ENCODE measurements at places on chromosomes 2 and 18.

DNA sequence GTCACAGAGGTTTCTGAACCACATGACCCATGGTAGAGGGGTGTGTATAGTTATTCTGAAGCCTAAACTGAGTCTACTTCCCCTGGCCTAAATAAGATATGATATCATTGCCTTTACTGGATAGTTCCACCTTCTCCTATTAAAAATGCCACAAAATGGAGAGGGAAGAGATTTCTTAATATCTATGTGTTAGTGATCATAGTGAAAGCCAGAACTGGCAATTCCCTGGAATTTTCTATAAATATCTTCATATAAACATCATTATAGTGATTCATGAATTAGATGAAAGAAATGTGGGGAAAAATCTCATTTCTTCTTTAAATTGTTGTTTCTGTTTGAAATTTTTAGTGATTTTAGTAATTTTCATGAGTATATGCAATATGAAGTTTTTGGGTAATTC, 45.8 kb downstream of the TSHZ1 start:
- DNase-seq: no peak

DNA sequence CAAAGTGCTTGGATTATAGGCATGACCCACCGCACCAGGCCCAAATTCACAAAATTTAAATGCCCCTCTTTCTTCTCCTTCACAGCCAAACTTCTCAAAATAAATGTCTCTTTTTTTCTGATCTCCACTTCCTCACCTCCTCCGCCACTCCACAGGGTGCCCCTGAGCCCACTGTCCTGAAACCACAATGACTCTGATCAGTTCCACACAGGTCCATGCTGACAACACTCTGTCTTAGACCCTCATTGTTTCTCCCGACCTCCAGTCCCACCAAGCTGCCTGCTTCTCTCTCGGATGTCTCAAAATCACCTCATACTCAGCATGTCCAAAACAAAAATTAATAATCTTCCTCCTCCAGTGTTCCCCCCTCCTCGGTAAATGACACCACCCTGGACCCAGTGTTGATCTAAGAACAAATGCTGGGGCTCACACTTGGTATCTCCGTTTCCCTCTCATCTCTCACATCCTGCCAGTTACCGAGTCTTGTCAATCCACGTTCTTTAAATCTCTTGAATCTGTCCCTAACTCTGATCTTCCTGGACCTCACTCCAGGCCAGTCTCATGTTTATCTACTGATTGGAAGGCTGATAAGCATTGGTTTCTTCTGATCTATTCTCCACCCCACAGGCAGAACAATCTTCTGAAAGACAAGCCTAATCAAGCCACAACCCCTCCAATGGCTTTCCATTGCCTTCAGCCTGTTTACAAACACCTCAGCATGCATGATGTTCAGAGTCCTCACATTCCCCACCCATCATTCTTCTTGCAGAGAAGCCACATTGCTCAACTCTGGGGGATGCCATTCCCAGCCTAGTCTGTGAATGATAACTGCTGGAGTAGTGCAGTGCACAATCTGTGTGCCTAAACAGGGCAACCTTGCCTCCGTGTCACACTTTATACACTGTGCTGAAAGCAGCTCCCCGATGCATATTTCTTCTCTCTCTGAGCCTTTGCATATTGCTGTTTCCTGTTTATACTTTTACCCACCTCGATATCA, 12.4 kb upstream of the ANKRD44 start:
- no peak for DNase-seq

DNA sequence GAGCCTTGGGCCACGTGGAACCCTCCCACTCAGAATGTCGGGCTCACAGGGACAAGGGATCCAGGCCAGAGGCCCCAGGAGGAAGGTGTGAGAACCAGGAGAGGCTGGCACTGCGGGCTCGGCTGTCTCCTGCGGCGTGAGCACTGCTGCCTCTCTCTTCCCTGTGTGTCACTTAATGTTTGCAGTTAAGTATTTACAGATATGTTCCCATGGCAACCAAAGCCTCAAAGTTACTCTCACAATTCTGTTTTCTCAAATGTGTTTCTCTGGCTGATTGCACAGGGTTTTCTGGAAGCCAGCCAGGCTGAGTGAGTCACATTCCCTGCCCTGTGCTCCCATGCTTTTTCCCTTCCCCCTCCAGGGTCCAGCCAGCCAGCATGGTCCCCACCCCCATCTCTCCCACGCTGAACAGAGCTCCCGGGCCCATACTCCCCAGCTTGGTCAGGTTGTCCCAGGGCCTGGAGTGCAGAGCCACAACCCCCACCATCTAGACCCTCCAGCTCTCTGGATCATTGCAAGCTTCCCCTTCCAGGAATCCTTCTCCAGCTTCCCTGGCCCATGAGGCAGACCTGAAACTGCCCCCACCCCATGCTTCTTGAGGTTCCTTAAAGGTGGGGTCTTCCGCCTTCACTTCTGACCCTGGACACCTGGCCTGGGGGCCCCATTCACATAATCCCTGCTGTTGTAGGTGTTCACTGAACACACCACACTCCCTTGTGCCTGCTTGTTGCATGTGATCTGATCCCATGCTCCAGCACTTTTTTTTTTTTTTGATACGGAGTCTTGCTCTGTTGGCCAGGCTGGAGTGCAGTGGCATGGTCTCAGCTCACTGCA, 265.9 kb downstream of the CELF4 start:
- DNase-seq: peak; percentile 89

DNA sequence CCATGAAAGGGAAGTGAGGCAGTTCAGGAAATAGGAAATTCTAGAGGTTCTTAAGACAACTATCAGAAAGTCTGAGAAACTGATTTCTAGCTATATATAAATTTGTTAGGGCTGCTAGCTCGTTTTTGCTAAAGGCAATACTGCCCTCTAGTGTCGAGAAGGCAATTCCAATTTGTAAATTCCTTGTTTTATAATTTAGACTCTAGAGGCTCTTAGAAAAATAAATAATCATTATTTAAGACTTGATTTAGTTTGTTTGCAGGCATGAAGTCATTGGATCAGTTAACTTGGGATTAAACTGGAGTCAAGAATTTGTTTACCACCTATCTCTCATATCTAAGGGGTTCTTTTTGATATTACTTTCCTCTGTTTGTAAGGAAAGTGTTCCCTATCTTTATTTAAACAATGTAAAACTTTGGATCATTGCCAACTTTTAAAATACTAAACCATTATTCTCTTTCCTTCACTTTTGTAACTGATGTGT, 66.2 kb downstream of the ACVR2A start:
- peak; percentile 11 for DNase-seq

DNA sequence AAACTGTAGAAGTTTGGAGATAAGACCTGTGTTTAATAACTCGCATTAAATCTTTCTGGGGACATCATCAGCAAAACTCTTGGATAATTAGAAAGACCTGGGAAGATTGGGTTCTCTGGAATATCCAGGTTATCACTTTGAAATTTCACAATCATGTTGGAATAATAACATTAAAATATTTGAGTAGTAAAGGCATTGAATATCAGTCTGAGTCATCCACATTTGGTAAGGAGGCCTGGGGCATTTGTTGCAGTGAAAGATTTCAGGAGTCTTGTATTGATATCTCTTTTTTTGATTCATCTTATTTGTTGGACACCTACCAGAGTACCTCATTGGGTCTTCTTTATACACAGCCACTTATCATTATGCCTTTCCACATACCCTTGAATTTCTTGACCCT, 95.9 kb downstream of the EPB41L5 start:
- no peak for DNase-seq

DNA sequence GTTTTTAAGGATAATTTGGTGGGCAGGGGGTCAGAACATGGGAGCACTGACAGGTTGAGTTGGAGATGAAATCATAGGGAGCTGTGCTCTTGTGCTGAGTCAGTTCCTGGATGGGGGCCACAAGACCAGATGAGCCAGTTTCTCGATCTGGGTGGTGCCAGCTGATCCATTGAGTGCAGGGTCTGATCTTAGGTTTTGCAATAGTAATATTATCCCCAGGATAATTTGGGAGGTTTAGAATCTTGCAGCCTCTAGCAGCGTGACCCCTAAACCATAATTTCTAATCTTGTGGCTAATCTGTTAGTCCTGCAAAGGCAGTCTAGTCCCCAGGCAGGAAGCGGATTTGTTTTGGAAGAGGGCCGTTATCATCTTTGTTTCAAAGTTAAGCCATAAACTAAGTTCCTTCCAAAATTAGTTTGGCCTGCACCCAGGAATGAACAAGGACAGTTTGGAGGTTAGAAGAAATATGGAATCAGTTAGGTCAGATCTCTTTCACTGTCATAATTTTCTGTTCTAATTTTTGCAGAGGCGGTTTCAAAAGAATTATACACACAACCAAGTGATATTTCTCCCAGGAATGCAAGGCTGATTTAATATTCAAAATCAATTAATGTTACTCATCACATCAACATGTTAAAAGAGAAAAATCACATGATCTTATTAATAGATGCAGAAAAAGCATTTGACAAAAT, 23.0 kb downstream of the DBI start:
- DNase-seq: peak; percentile 11

DNA sequence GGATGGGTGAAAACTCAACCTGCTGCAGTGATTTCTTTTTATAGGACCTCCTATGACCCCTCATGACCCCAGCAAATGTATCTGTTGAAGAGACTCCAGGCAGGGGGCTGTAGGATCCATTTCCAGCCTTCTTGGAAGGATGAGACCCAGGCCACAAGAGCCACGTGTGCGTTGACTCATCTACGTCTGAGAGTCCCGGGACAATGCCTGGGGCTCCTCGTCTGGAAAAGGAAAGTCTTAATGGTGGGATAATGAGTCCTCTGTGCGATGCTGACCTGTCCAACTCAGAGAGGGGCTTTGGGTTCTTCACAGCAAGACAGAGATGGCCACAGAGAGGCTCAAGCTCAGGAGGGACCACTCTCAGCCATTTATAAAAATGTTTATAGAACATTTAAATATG, 80.8 kb downstream of the SMIM21 start:
- DNase-seq: no peak

DNA sequence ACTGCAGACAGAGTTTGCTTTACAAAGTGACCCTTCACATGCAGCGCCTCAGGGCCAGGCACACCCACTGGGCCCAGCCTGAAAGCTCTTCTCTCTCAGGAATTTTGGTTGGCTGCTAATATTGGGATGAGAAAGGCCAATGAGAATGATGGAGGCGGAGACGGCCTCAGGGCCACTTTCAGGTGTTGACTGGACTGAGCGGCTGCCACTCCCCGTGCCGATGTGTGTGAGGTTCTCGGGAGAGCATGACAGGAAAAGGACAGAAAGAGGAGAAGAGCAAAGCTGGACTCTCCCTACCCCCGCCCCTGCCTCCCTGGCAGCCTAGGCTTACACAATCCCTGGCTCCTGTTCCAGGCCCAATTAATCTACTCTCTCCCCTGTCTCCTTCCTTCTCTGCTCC, 155.7 kb downstream of the CELF4 start:
- DNase-seq: no peak

DNA sequence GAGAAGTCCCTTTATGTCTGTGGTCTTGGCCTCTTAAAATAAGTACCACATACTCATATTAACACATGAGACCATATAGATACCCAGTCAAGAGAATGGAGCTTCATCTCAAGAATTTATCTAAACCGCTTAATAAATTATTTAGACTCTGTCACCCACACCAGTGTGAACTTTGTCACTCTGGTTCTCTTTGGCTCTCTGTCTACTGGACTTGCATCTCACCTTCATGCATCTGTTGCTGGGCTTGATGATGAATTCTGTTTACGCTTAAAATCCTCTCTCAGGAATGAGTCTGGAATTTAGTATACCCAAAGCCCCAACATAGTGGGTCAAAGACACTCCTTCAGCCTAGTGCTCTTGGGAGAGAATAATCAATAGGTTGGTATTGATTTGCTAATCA, 73.9 kb downstream of the SETBP1 start:
- DNase-seq: no peak

GRCh38 chr2:207996848-207997247, 28.5 kb downstream of the PLEKHM3 start:
- DNase-seq: no peak

DNA sequence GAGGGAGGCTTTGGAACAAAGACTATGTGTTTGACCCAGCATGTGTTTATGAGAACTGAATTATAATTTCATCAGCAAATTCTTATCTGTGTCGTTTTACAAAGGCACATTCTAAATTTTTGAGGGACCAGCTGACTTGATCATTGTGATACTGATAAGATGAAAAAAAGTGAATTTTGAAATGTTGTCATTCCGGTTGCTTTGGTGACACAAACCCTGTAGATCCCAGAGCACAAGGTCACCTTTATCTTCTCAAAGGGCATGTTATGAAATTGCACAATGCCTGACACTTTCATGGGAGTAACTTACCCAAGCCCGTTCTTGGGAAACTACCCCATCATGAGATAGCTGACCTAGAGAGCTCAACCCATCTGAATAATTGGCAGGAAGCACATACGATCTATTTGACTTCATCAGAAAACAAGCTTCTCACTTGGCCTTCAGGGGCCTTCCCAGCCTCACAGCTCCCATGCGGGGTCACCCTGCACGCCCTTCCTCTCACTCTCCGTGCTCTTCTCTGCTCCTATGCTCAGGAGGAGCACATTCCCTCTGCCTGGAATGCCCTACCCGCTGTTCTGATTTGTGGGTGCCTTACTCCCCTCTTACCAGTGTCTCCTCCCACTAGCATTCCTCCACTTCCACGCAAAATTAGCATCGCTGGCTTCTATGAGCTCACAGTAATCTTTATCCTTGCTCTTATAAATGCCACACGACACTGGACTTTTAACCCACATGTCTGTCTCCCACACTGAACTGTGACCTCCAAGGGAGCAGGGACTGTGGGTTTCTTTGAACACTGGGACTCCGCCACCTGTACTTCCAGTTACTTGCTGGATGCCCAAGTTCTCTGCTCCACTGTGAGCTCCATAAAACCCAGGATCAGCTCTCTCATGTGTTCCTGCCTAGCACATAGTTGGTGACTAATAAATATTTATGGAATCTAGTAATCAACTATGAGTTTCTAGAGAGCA, 555.8 kb upstream of the ID2 start:
- DNase-seq: no peak

GRCh38 chr2:164803776-164804466, 37.7 kb downstream of the COBLL1 start:
- no peak for DNase-seq

- DNase-seq: no peak
Measured at GRCh38 chr2:166766220-166766619, 122.1 kb upstream of the XIRP2 start.

DNA sequence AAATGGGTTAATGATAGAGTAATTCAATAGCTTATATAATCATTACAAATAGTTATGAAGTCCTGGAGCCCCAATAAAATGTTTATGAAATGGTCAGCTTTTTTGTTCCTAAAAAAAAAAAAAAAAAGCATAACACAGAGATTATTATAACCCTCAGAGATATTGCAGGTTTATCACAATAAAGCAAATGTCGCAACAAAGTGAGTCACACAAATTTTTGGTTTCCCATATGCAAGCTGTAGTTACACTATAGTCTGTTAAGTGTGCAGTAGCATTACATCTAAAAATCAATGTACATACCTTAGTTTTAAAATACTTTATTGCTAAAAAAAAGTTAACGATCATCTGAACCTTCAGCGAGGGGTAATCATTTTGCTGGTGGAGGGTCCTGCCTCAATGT, 20.0 kb downstream of the WDFY1 start:
- no peak for DNase-seq

All from BE2C (cell line).